ENCODE measurements at places on chromosomes 4 and X.

DNA sequence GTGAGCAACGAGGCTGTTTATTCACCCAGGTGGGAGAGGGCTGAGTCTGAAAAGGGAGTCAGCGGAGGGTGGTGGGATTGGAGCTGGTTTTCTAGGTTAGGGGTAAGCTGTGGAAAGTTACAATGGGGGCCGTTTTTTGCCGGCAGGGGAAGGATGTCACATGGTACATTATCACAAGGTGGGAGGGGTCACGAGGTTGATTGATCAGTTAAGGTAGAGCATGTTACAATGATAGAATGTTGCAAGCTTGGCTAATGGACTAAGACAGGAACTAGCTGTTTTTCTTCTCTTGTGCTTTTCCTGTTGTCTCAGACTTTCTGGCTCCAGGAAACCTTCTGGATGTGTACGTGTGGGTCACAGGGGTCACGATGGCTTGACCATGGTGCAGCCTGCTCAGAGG, 536.3 kb upstream of the HTR2C start:
- DNase-seq: no peak

GRCh38 chr4:145527773-145528172, 46.1 kb downstream of the SMAD1 start:
- DNase-seq: no peak

DNA sequence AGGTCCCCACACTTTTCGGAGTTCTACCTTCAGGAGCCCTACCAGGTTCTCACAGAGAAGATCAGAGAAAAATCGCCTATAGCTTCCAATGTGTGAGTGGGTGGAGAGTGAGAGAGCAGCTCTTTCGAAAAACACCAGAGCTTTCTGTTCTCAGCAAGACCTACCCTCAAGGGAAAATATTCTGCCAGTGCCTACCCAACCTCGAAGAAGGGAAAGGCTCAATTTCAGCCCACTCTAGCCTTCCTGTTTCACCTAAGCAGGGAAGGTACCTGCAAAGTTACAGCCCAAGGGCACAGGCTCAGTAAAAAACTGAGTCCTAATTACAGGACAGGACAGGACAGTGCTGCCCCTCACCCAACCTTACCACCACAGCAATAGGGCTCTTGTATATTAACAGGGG, 104.0 kb upstream of the WDR17 start:
- DNase-seq: no peak

- no peak for DNase-seq
Measured at GRCh38 chr4:126172126-126172525, 857.4 kb downstream of the FAT4 start.

DNA sequence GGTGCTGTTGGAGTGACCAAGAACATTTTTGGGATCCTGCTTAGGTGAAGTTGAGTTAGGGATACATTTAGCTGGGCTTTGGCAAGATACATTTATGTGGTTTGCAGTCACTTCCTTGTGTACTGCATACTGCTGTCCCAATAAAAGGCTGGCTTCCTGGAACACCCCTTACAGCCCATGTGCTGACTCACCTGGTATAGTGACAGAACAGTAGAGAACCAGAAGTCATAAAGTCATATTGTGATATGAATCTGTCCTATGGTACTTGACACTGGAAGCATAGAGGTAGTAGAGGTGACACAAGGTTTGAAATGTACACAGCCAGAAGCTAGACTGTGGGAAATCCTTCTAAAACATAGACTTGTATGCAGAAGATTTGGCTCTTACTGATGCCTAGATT, 55.3 kb upstream of the SLC25A43 start:
- DNase-seq: no peak

GRCh38 chr4:38424151-38424871, 239.7 kb upstream of the KLF3 start:
- peak; percentile 48 for DNase-seq

DNA sequence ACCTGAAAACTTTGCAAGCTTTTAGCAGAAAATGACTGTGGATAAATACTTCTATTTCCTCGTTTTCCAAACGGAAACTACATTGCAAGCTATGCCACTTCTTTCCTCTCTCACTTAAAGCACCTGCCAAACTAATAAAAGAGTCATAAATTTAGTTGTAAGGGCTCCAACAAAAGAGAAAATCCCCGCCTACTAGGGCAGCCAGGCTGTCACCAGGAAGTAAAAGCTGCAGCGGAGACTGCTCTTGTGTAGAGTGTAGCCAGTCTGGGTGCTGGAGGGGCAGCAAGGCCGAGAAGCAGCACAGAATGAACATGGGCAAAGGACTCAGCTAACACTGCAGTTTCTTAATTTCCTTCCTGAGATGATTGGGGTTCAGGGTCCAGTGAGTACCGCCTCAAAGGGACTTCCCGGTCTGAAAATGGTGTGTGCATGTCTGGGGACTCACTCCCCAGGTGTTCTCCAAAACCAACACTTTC, 89.3 kb upstream of the MAML3 start:
- no peak for DNase-seq

- DNase-seq: no peak
Measured at GRCh38 chr4:80069837-80070731, 2.9 kb downstream of the ANTXR2 start.

DNA sequence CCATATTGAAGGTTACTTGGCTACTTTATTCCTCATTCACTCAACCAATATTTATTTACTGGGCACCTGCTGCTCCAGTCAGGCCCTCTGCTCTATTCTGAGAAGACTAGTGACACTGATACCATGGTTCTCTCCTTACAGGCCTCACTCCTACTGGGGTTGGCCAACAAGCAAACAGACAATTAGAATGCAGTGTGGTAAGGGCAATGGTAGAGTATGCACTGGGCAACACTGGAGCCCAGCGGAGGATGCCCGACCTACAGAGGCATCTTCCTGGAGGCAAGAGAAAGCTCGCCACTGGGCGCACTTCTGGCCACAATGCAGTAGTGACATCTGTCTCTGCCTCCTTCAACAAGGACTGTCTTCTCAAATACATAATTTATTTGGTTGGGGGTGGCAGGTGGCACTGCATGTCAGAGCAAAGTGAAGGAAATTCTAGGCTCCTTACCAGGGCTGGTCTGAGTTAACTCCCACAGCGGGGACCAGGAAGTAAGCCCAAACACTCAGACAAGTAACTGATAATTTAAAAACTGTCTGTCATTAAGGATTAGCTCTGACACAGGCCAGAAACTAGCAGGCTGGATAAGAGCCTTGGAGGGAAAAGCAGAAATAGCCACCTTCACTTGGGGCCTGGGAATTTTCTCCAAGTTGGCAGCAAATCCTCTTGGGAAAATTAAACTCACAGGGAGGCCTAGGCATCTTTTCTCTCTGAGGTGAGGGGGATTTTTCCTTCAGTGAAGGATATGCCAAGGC, 150.7 kb upstream of the EOLA2 start:
- no peak for DNase-seq

DNA sequence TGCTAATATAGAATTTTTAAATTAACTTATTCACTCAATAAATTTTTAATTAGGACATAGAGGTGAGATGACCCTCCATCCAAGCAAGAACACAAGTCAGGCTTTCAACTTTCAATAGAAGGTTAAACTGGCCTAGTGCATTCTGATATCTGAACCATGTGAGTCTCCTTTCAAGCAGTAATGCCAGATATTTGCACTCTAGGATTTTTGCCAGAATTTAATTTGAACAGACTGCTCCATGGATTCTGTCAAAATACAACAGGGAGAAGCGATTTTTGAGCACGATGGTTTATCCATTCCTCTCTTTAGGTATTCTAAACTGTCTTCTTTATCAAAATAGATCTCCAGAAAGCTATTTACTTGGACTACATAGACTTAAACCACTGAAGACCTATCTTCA, 72.0 kb upstream of the DCLK2 start:
- no peak for DNase-seq

GRCh38 chr4:125390126-125390525, 75.4 kb downstream of the FAT4 start:
- DNase-seq: no peak

DNA sequence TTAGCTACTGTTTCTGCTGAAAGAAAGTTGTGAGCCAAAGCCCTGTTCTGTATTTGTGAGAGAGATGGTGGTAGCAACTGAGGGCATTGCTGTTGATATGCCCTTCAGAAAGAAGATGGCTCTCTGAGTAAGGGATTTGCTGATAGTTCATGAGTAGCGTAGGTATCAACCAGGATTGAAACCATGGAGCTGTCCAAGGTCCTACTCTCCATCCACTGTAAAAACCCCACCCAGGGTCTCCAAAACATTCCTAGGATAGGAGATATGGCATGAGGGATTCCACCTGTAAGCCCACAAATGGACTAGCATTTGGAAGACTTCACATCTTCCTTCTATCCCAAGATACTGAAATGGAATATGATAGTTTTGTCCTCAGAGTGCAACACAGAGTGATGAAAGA, 277.1 kb upstream of the PRKX start:
- no peak for DNase-seq

DNA sequence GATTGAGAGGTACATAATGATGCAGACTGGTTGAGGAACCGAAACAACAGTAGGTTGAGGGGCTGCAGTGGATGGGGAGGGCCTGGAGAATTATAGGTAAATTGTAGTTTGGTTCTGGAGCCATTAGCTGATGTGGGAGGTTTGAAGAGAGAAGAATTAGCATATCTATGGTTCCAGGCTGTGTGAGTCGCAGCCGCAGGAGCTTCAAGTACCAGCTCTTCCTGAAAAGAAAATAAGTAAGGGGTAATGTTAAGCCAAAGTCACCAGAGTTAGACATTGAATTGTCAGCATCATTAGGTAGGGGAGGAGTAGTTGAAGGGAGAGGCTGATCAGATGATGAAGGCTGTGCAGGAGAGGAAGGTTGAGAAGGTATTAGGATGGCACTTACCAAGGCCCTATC, 29.5 kb downstream of the PF4 start:
- DNase-seq: no peak

DNA sequence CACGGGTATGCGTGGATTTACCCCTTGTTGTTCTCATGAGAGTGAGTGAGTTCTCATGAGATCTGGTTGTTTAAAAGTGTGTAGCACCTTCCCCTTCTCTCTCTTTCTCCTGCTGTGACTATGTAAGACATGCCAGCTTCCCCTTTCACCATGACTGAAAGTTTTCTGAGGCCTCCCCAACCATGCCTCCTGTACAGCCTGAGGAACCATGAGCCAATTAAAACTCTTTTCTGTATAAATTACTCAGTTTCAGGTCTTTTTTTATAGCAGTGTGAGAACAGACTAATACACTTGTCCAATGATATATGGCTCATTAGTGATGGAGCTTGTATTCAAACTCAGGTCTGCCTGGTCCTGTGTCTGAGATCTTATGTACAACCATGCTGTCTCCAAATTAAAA, 28.5 kb upstream of the RTL3 start:
- no peak for DNase-seq

DNA sequence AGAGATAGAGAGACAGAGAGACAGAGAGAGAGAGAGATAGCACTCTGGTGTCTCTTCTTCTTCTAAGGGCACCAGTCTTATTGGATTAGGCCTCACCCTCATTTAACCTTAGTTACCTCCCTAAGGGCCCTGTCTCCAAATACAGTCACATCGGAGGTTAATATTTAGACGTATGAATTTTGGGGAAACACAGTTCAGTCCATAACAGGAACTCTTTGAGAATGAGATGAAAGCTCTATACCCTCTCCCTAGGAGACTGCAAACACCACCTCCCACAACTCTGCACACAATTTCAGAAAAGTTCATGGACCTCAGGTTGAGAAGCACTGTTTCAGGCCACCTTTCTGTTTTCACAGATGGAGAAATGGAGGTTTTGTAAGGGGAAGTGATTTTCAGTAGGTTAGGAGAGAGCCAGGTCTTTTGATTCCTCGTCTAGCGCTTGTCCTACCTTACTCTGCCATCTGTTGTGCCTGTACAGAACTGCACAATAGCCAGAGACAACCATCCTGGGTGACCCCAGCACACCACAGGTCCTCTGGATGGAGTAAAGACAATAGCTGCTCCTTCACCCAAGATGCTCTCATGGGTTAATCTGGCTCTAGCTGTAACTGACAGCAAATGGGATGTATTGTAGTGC, 16.9 kb upstream of the LOC101059915 start:
- DNase-seq: no peak

DNA sequence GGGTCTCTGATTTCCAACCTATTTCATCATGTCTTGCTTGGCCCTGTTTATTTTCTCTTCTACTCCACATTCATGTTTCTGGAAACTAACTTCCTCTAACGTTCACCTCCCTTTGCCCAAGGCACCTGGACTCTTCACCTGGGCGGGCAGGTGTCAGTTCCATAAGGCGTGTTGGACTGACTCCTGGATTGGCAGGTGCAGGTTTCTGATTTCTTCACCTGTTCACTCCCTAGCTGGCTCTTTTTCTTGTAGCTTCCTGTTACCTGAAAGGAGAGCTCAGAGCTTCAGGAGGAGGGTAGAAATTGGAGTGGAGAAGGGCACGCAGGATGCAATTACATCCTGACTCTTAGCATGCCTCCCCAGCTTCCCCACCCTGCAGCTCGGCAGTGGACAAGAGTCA, 350.8 kb upstream of the KLF3 start:
- no peak for DNase-seq

GRCh38 chr4:18202486-18202885, 180.9 kb upstream of the LCORL start:
- no peak for DNase-seq

DNA sequence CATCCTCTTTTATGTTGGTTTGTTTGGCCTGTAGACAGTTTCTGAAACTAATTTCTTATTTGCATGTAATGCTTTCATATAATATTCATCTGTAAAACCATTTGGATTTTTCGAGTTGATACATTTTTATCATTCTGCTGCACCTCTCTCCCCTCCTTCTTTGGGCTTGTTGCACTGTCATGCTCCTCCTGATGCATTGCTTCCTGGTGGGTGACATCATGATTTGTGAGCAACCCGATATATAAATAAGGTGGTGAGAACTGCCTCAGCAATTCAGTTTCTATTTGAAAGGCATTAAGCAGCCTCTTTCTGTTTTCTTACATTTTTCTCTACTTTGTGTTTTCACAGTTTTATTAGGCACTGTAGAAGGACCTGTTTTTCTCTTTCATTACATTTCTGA, 515.7 kb downstream of the RPA4 start:
- no peak for DNase-seq

GRCh38 chr4:23717528-23718248, 172.2 kb downstream of the PPARGC1A start:
- DNase-seq: no peak

DNA sequence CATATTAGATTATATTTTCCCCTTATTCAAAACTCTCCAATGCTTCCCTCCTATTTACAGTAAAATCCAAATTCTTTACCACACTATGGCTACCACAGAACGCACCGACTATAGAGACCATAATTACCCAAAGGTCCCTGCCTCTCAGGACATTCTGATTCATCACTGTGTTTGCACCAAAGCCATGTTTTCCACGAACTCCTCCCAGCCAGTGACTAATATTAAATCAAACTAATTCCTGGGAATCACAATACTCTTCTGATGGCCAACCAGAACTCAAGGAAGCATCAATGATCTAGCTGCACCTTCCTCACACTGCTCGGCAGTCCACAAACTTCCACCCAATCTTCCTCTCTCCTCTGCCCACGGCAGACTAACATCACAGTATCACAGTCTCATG, 24.2 kb upstream of the EDNRA start:
- DNase-seq: no peak

DNA sequence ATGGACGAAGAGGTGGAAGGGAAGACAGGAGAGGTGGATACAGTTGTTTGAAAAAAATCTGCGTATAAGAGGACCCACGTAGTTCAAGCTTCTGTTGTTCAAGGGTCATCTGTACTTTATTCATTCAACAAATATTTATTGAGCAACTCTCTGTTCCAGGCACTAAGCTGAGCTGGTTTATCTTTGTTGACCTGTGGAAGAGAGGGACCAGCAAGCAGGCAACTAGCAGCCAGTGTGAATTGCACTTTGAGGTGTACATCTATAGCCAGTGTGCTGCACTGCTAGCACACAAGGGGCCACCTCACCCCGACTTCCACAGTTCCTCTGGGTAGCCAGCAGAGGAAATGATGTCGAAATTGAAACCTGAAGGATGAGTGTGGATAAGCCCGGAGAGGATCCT, 191.4 kb downstream of the SOWAHB start:
- no peak for DNase-seq
